ENCODE measurements at places on chromosomes 6 and 20.
A peak's percentile ranks its signal among the peaks of the same experiment; 100 is the strongest.

GRCh38 chr6:47464052-47464451 lies 13.5 kb upstream of the CD2AP start:
- DNase-seq, result no peak

- DNase-seq, result no peak
Observed at GRCh38 chr6:89950879-89951391, 56.7 kb downstream of the GJA10 start.

- no peak for DNase-seq
Observed at GRCh38 chr6:15608396-15608795, 54.4 kb downstream of the DTNBP1 start.

GRCh38 chr6:145948328-145948727 lies 15.8 kb downstream of the SHPRH start:
- DNase-seq, result no peak

- DNase-seq, result no peak
Observed at GRCh38 chr6:36223706-36224105, 27.2 kb downstream of the BRPF3 start.

DNA sequence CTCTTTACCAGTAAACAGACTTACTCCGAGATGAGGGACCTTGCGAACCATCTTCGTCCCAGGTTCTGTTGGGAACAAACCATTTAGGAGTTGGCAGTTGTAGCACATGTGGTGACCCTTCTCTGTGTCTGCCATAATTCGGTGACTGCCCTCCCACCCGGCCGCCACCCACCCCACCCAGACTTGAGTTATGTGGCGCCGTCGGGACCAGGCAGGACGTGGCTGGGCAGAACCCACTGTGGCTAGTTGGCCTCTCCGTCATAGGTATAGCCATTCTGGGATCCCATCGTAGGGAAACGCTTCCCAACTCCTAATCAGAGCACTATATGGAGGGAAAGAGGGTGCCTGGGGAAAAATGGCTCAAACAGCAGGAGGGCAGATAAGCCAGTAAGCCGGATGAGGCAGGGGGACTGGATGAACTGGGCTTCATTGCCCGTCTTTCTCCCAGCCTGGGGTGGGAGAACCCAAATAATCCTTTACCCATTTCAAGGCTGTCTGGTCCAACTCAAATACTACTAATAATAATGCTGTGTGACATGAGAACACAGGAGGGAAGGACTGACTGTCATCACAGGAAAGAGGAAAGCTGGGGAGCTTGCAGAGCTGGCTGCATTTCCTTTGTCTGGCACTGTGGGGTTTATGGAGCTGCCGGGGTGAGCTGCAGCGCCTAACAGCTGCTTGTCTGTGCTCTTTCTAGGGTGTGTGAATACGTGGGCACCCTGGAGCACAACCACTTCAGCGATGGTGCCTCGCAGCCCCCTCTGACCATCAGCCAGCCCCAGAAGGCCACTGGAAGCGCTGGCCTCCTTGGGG lies 73.0 kb upstream of the PBOV1 start:
- no peak for DNase-seq

DNA sequence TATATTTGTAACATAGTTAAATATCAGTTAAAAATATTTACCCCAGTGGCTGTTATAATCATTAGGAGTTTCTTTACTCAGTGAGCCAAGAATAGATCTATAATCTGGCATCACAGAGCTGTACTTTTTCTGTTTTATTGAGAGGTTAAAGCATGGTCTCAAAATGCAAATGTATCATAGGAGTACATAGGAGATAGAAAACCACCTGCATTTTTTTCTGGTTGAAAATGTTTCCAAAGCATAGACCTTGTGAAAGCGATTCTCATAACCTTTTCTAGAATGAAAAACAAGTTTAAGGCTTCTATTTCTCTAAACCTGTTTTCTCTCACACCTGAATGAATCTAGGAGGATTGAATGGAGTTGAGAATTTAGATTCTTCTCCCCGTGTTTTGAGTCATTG lies 14.4 kb downstream of the KCNQ5 start:
- DNase-seq, result no peak

- DNase-seq, result peak; percentile 95
Observed at GRCh38 chr6:446418-447366, 55.1 kb downstream of the IRF4 start.

- no peak for DNase-seq
Observed at GRCh38 chr6:57324538-57324937, 7.1 kb downstream of the PRIM2 start.

DNA sequence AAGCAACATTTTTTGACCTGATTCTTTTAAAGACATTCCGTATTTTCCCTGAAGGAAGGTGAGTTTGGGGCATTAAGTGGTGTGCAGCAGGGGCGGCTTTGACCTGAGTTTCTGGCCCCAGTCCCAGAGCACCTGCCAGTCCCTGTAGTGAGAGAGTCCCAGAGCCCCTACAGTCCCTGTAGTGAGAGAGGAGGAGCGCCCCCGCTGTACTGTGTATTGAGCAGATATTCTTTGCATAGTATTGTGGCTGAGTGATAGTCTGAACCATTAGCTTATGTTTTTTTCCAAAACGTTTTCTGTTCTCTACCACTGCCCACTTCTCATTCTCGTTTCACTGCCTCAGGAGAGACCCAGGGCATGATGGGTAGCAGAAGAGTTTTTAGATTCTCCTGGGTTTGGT lies 17.2 kb upstream of the SH3BGRL2 start:
- DNase-seq, result no peak

DNA sequence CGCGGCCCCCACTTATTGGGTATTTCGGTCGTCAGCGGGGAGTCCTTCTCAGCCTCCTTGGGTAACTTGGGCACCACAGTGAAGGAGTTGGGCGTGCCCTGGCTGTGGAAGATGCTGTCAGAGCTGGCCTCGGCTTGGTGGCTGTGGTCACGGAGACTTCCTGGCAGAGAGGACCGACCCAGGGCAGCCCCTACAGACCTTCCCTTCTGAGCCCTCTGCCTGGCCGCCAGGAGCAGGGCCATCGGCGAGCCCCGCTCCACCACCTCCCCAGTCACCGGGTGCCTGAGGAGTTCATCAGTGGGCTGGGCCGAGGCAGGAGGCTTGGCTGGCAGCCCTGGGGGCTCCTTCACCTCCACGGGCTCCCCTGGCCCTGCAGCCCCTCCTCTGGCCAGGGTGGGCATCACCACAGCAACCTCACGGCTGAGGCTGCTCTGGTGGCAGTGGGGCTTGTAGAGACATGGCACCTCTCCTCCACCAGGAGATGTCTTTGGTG lies 37.2 kb downstream of the C6orf132 start:
- DNase-seq, result no peak

GRCh38 chr6:79600812-79601609 lies 30.1 kb upstream of the SH3BGRL2 start:
- no peak for DNase-seq

DNA sequence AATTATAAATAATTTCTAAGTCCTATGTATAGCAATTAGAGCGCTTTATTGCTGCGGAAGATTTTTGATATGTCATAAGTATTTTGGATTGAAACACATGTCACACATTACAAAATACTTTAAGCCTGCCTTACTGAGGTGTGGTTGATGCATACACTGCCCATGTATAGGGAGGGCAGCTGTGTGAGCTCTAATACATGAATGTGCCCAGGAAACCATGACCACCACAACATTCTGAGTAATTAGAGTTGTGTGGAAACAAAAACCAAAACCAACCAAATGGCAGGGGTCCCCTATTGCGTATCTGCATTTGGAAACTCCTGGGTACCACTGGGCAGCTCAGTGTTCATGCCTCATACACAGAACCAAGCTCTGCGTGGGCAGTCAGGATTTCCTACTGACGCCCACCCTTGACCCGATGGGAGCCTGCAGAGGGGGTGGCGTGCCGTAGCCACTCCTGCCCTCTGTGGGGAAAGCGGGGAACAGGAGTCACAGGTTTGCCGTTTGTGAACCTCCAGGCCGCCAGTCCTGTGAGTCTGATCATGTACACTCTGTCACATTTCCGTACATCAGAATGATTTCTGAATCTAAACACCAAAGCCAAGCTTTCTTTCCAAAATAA lies 50.9 kb upstream of the PDE10A start:
- no peak for DNase-seq

DNA sequence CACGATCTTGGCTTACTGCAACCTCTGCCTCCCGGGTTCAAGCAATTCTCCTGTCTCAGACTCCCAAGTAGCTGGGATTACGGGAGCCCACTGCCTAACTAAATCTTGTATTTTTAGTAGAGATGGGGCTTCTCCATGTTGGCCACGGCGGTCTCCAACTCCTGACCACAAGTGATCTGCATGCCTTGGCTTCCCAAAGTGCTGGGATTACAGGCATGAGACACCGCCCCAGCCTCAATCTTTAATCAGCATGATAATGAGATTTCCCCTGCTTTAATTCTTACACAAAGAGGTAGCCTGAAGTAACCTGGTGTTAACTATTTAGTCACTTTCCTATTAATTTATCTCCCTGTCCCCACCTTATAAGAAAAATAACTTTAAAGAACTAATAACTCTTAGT lies 31.3 kb upstream of the TRDN start:
- no peak for DNase-seq

GRCh38 chr20:32289661-32290431 lies 12.4 kb downstream of the KIF3B start:
- DNase-seq, result no peak

- DNase-seq, result no peak
Observed at GRCh38 chr6:803191-803977, 110.4 kb upstream of the EXOC2 start.

DNA sequence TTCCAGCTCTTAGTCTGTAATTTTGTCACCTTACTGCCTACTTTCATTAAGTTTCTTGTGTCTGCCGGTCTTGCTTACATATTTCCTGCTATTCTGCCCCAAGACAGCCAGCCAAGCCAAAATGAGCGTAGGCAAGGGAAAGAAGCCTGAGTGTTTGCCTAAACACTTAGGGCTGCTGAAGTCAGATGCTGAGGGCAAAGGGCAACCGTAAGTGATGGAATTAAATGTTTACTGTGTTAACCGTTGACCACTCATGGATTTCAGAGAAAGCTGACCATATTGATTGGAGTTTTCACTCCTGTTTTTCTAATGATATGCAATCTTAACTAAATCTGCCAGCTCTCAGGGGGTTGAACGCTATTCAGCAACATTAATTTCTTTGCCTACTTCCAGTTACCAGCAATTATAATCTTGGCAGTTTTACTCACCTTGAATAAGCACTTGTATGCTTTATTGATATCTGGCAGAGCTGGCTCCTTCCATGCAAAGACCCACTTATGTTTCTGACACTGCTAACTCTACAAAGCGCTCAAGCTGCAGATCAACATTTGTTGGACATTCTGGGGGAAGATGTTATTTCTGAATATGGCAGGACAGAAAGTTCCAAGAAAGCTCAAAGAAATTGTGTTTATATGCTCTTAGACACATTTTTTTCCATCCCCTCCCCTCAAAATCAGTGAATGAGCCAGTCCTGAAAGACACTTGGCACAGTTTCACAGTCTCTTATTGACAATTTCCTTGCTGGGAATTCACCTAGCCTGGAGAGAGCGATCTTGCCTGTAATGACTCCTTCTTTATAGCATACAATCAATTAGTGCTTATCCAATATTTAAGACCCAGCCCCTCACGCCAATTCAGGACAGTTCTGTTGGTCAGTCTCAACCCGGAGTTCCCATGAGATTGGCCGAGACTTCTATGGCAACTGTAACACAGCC lies 183.8 kb downstream of the PLCB1 start:
- DNase-seq, result no peak

DNA sequence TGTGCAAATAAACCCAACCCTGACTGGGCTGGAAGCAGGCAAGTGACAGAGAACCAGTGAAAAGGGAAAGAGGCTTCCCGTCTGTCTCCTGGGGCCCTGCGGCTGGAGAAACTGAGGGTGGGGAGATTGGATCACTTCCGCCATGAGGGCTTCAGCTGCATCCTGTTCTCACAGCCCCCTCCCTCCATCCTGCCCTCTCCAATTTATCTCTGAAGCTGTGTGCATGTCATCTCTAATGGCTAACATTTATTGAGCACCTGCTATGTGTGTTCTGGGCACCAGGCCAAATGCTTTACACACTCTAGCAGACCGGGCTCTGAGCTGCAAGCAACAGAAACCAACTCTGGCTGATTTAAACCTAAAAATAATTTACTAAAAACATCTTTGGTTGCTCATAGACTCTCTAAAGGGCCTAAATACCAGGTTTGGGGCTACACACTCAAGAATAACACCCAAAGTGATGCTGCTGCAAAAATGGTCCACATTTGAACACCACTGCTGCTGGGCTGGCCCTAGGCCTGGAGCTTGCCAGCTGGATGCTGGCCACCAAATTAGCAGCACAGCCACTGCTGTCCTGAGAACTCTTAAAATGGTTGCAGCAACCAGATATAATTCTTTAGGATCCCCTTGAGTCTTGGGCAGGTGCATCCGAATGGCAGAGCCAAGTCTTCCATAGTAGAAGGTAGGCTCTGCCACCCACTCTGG lies 123.6 kb upstream of the LRFN2 start:
- DNase-seq, result no peak

DNA sequence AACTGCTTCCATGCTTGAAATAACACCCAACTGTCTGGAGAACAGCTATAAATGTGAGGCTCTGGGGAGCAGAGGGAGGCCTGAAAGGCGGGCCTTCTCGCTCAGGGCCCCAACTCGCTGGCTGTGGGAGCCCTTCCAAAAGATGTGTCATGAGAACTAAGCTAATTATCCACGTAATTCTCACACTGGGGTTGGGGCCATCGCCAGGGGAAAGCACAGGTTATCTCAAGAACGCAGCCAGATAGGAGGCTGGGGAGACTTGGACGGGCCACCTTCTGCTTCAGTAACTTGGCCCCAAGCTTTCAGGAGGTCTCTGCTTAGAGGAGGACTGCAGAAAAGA lies 1.6 kb downstream of the PXDC1 start:
- DNase-seq, result no peak

DNA sequence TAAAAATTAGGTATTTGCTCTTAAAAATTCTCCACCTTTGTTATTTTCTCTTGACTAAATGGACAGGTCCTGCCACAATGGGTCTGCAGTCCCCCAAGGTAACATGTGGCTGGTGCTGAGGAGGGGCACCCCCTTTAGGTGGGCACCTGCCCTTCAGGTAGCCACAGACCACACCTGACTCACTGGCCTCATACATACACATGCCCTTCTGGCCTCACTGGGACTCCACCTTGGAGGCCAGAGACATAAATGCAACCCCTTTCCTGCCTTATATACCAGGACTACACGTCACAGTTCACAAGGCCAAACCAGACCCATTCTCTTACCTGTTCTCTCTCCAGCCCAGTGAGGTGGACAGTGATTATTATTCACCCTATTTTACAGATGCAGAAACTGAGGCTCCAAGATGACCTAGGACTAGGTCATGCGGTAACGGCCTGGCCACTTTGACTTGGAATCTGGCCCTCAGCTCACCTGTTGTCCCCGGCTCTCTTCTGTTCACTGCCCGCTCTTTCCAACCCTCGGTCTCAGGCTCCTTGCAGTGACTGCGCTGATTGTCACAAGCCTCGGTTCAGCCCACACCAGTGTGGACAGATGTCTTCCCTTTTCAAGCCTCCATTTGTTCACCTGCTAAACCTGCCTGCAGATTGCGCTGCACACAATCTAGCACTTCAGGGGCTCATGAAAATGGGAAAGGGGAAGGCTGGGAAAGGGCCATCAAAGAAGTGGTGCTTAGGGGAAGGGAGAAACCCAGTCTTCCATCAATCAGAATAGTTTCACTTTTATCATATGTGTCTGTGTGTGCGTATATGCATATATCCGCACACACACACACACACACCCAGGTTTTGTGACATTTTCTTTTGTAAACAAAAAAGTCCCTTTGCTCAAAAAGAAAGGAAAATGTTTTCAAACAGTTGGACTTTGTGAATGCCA lies 121.7 kb downstream of the BCAS1 start:
- peak; percentile 8 for DNase-seq
